ENCODE measurements at places on chromosomes 3 and 15. TPM values are rescaled to one million over a fixed set of nuclear protein-coding genes. Genes with fewer than 3 reads are reported as not detected.

GRCh38 chr15:88083811-88084760, 172.5 kb downstream of the NTRK3 start:
- no peak overlapping the region for H3K27ac ChIP-seq
- no peak overlapping the region for H3K4me3 ChIP-seq
- no peaks in the 10 kb centered on the region for H3K36me3 ChIP-seq
- no peak for DNase-seq
- no peaks in the 10 kb centered on the region for H3K27me3 ChIP-seq

Gene CASR
- total RNA-seq = 0.13 TPM

Gene SNTN
- total RNA-seq = not detected

Gene SCAP
- 64.1 TPM for total RNA-seq

Gene GOLGA8S
- total RNA-seq = not detected

Data from GM12878 (cell line).